ENCODE measurements at places on chromosomes 1 and 21.

DNA sequence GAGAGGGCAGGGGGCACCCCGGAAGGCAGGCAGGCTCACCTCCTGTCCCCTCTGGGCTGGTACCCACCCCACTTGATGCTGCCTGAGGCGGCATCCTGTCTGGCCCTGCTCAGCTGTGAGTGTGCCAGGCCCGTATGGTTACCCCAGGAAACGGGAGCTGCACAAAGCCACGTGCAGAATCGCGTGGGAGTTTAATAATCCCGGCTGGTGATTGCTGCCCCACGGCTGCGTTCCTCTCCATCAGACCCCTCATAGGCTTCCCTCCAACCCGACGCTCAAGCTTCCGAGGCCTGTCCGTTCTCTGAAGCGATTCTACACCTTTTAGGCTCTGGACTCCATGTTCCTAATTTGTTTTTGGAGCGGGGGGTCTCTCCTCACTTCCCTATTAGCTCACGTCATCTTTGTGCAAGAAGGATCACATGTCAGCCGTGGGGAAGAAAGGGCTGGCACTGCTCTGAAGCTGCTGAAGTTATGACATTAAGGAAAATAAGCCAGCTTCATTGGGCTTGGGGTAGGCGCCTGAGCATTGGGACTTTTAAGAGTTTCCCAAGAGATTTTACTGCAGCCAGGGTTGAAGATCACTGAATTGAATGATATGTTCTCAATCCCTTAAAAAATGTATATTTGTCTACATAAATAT lies 1.1 kb upstream of the B3GALT5 start:
- DNase-seq, result no peak

- DNase-seq, result no peak
Observed at GRCh38 chr1:203985676-203986075, 87.2 kb upstream of the SOX13 start.

GRCh38 chr1:245953876-245954660 lies 553.0 kb downstream of the SMYD3 start:
- no peak for DNase-seq

DNA sequence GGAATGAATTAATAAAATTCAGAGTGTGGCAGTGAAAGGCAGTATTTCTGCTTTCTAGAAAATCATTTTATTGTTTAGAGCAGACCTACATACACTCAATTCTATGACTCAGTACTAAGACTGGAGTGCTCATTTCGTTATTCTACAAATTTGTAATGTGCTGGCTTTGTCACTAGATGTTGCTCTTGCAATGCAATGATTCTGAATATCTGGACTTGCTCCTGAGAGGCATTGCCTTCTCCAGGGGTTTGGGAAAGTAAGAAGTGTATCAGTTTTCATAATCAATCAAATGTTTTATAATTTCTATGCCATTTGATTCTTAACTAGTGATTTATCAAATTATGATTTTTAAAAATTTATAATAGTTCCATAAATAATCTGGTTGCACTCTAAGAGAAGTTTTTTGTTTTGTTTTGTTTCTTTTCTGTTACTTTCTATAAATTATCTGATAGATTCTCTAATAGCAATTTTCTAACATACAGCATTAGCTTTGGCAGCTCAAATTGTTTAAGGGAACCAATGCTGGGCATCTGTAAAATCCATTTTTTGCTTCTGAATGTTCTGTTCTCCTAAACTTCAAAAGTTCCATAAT lies 280.5 kb upstream of the SGIP1 start:
- DNase-seq, result no peak

DNA sequence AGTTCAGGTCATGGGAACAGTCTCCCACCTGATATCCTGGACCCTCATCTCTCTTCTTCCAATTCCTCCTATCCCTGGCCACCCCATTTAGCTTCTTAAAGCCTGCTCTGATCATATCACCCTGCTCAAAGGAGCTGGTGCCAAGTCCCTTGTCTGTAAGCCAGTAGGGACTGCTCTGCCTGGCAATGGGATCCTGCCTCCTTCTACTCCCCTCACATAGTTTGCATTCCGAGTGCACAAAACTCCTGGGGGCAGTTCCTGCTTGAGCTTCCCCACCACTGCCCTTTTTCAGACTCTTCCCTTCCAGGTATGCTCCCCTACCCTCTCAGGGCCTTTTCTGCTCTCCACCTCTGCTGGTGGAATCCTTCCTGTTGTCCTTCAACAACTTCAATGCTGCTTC lies 48.1 kb downstream of the NGF start:
- no peak for DNase-seq

- DNase-seq, result no peak
Observed at GRCh38 chr1:84611796-84612195, 37.6 kb upstream of the CTBS start.
